ENCODE measurements at places on chromosomes 5 and 9.

- DNase-seq, result no peak
Observed at GRCh38 chr5:108303611-108304010, 78.3 kb downstream of the FBXL17 start.

DNA sequence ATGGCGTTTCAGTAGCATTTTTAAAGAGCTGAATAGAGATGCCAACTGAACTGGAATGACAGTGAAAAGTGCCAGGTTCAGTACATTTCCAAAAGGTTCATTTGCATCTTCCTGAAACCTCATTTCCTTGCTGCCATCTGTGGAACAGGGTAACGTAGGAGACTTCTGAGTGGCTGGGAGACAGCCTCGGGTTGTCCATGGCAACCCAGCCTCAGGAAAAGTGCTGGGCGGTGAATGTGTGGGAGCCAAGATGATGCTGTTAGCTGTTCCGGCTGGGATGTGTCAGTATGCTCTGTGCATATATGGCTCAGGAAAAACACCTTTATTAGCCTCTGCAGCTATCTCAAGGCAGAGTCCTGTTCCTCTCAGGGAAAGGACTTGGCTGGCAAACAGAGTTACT, 87.5 kb downstream of the KLHL3 start:
- DNase-seq, result no peak

- no peak for DNase-seq
Observed at GRCh38 chr5:112784726-112785125, 47.0 kb downstream of the APC start.

DNA sequence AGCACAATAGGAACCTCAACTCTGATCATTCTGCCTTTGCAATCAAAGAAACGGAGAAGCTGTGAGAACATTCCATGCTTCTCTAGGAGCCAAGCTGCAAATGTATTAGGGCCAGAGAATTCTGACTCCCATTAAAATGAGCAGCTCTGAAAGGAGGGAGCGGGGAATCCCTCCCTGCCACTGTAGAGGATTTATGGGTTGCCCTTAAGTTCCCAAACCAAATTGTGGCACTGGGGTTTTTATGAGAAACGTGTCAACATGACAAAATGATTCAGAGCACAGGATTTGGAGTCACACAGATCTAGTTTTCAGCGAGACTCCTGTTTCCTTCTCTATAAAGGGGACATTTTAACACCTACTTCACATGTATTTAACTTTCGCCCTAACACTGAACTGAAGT, 1.8 kb downstream of the IL6ST start:
- DNase-seq, result no peak

DNA sequence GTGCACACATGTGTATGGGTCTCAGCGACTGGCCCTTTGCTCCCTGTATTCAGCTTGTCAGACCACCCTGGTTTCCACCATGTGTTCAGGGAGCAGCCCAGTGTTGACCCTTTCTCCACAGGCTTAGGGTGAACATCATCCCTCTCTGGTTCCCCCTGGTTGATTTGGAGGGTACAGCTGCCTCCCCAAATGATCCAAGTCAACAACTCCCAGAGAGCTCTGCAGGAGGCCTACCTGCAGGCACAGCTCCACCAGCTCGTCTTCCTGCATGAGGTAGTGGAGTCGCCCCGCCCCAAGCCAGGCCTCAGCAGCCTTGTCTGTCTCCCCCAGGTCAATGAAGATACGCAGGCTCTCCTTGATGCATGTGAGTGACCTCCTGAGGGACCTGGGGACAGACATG, 50.5 kb downstream of the SH3TC2 start:
- no peak for DNase-seq

DNA sequence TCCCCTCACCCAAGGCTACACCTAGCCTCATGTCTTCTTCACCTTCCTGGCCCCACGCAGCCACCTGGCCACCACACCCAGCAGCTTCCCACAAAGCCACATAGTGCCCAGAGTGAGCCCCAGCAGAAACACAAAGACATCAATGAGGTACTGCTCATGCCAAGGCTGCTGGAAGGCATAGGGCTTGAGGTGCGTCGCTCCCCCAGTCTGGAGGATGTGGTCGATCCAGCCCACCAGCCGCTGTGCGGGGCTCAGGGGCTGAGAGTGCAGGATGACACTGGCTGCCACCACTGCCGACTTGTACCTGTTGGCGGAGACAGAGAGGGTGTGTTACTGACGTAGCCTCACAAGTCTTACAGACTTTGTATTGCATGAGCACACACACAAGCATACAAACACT, 15.8 kb upstream of the CAPSL start:
- no peak for DNase-seq

DNA sequence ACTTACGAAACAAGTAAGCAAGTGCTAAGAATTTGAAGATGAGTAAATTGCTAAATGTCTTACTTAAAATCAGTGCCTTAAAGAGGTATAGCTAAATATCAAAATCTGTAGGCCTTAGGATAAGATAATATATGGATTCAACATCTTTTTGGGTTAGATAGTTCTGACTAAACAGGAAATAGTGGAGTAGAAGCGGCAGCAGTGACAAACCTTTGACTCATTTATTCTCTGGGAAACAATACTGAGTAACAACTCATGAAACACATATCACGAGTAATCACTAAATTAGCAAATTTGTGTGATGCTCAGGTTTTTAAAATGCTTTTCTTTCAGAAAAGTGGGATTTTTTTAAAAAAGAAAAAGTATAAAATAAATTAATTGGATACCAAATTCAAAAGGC, 762.1 kb upstream of the TYRP1 start:
- DNase-seq, result no peak

- DNase-seq, result no peak
Observed at GRCh38 chr9:104927216-104927911, 591 bp downstream of the ABCA1 start.

DNA sequence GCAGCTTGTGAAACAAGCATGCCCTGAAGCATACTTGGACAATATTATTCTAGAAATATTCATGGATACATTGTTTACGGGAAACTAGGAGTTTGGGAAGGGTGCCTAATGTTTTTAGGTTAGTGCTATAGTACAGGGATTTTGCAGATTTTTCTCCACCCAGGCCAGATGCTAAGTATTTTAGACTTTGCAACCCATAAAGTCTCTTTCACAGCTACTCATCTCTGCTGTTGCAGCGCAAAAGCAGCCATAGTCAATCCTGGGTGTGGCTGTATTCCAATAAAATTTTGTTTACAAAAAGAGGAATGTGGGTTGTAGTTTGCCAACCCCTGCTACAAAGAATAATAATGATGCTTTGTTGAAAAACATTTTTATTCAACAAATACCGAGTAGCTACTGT, 106.2 kb downstream of the CEMIP2 start:
- no peak for DNase-seq

DNA sequence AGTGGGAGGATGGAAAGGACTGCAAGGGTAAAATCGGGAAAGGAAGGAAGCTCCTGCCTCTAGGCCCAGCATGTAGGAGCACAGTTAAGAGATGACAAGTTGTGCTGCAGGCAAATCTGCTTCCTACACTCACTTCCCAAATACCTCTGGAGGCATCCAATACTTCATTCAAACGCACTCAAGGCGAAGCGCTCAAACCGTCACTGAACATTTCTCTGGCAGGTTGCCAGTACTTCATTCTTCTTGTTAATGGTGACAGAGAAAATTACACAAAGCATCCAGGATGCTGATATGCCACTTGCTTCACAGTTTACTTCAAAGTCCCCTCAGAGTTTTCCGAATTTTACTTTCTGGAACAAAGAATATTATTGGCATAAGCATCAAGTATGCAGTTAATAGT, 59.8 kb downstream of the NREP start:
- DNase-seq, result no peak

DNA sequence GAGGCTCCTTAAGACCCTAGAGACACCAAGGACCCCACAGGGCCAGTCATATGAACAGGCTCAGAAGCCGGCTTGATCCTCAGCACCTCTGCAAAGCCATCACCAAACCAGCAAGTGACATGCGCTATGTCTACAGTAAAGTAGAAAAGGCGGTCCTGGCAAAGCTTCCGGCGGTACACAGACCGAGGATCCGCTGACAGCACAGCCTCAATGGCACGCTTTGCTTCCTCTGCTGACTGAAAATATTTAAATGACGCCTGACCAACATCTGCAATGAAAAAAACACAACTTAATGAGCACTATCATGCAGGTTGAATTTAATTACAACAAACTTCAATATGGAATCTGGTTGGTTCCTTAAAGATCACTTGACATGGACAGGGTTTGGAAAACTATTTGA, 17.6 kb downstream of the TRMO start:
- no peak for DNase-seq

GRCh38 chr5:172370648-172371545, 83.4 kb downstream of the SH3PXD2B start:
- no peak for DNase-seq

GRCh38 chr5:133749331-133749985, 137.1 kb upstream of the FSTL4 start:
- DNase-seq, result no peak

DNA sequence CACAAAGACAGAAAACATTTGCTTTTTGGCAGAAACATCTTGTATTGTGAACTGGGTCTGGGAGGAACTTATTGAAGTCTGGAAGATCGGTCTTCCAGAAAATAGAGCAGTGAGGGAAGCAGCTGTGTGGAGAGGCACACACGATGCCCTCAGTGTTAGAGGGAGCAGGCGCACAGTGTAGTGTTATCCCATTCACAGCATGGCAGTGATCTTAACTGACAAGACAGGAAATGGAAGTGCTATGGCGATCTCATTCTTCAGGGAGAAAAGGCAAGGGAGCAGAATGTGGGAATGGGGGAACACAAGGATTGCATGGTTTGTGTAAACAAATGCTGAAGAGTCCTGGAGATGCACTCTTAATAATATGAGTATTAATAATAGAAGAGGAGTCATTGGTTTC, 161.0 kb downstream of the PBX3 start:
- DNase-seq, result no peak

GRCh38 chr9:122332083-122332482, 38.7 kb upstream of the PTGS1 start:
- DNase-seq, result no peak

DNA sequence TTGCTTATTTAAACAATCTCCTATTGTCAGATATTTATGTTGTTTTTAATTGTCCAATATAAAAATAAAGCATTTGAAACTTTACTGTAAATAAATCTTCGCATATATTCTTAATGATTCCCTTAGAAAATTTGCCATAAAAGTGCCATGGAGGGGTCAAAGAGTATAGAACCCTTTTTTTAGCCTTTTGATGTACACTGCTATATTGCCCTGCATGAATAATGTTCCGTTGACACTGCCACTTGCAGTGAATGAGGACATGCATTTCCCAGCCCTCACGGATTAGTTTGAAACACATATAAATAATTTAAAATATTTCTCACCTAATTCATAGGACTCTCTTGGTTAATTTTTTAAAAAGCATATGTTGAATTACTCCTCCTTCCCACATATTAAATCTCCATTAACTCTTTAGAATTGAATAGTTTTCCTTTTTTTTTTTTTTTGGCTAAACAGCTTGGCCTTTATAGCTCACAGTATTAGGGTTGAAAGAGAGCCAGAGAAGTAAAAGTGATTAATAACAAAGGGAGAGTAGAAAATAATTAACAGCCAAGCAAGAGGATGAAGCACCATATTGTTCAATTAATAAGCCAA, 129.8 kb upstream of the SGCD start:
- DNase-seq, result no peak

GRCh38 chr5:124034963-124035362, 523.0 kb downstream of the CSNK1G3 start:
- no peak for DNase-seq

GRCh38 chr5:136047858-136048257, 19.1 kb downstream of the TGFBI start:
- no peak for DNase-seq

DNA sequence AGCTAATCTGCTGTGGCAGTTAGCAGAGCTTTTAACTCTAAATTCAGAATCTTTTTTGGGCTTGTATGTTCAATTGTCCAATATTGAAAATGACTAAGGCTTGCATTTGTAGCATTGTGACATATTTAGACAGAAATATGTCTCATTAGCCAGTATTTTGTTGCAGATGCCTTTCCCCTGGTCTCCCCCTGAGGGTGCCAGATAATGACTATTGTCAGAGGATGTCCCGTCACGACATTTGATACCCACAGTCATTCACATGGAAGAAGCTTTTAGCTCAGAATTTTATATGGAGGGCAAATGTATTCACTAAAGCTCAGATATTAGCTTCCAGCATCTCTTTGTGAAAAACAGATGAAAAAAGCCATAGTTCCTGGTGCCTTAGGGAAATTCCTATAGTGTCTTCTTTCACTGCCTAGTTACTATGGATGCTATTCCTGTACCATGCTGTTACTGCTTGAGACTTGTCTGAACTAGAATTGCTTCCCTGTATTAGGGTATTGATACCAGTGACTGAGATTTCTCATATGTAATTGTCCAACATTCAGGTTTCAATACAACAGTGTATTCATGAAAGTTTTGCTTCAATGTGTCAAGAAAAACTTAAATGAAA, 96.2 kb downstream of the CCDC192 start:
- no peak for DNase-seq

GRCh38 chr9:127124111-127124531, 1.7 kb upstream of the ANGPTL2 start:
- DNase-seq, result no peak

DNA sequence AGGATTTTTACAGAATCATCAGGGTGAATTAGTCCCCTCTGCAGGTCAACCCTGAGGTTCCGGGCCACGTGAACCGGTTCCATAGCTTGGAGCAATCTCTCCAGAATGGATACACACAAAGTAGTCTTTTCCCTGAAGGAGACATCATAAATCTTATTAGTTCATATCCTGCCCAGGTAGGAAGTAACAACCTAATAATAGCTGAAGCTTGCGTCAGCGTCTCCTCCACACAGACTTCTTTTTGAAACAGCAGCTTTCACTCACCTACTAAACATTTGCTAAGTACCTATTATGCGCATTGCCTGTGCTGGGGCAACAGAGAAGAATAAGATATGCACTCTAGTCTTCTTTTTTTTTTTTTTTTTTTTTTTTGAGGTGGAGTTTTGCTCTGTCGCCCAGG, 9.4 kb downstream of the PSMD5 start:
- no peak for DNase-seq

GRCh38 chr5:36450229-36451014, 148.7 kb upstream of the RANBP3L start:
- DNase-seq, result no peak

GRCh38 chr9:136169495-136169894, 35.4 kb downstream of the LHX3 start:
- no peak for DNase-seq

DNA sequence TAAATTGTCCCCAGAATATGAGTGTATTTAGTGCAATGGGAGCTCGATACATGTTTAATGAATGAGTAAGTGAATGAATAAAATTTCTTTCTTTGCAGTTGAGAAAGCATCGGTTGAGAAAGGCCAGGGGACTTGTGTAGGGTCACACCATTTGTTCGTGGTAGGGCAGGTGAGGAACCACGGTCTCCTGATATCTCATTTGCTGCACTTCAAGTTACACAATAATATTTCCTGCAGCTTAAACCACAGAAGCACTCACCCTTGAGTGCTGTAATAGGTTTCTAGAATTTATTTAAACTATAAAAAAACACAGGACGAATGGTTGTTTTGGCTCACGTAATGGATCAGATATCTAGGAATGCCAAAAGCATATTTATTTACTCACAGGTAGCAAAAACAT, 429.8 kb downstream of the SPATA31D1 start:
- no peak for DNase-seq
